KBM-7 (cell line): ENCODE measurements at places on chromosomes 1 and 21.

- no peak for DNase-seq
Measured at GRCh38 chr1:85054664-85055063, 6.4 kb upstream of the MCOLN3 start.

DNA sequence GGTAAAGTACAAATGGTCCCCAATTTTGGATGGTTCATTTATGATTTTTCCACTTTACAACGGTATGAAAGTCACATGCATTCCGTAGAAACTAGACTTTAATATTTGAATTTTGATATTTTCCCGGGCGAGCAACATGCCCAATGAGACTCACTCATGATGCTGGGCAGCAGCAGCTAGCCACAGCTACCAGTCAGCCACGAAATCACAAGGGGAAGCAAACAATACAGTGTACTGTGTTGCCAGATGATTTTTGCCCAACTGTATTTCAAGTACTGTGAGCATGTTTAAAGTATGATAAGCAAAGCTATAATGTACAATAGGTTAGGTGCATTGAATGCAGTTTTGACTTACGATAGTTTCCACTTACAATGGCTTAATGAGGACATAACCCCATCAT is 266.8 kb downstream of the VAV3 start:
- no peak for DNase-seq

DNA sequence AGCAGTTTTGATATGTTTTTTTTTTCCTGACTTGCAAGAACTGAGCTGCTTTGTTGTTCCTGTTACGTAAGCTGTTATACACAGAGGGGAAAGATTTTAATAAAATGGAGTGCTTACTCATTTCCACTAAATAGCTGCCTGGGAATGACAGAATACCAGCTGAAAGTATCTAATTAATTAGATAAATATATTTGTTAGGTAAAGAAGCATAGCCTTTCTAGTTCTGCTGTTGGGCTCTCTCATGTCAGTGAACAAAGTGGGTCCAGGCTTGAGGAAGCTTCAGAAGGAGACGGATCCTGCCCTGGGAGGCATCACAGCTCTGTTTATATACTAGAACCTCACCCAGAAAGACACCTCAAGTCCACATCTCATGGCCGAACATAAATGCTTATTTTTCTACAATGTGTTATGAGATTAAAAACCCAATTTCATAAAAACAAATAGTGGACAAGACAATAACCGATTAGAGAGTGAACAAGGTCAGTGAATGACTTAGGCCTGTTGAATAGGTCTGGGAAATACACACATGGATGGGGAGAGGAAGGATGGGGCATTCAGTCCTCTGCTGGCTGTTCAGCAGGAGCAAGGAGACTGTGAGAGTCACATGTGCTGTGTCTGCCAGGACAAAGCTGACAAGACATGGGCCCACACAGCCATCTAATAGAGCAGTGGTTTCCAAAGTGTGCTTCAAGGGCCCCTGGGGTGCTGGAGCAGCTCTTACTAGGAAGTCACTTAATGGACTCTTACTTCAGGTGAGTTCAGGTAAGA is 20.6 kb downstream of the TRAF5 start:
- DNase-seq, result no peak

DNA sequence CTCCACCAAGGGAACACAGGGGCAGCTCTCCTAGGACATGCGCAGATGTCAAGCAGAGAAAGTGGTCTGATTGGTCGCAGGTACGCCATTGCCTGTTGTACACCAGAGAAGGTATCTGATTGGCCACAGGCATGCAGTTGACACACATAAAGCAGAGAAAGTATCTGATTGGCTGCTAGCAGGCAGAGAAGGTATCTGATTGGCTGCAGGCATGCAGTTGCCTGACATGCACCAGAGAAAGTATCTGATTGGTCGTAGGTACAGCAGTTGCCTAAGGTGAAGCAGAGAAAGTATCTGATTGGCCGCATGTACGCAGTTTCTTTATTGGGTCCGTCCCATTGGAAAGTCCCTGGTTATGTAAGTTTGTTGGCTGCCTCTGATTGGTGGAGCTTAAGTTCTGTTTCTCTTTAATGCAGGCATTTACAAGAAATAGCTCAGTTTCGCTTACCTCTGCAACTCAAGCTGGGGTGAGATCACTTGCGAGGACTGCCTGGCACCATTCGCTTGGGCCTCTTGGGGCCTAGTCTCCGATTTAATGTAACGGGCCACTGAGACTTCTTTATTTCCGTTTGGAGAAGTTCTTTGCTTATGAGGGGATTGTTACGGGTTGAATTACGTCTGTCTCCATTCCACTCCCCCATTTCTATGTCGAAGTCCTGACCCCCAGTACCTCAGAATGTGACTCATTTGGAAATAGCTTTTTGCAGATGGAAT is 74.2 kb downstream of the SIK1 start:
- no peak for DNase-seq

- no peak for DNase-seq
Measured at GRCh38 chr1:226730836-226731235, 8.2 kb downstream of the ITPKB start.

DNA sequence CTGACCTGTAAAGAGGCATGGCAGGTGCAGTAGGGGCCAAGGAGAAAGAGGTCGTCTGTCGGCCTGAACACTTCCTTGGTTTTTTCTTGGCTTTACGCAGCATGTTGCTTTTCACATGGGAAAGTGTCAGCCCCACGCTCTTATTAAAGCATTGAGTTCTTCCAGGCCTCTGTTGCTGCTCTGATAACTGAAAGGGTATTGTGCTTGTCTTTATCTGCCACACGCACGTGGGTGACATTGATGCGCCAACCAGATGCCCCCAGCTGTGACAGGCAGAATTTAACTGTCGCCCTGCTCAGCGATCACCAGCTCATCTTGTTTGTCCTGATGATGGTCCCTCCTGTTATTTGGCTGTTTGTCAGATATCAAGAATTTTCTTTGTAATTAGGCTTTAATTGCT is 76.5 kb downstream of the GALNT2 start:
- no peak for DNase-seq

GRCh38 chr1:81366173-81366572 is 434.6 kb upstream of the ADGRL2 start:
- DNase-seq, result no peak

DNA sequence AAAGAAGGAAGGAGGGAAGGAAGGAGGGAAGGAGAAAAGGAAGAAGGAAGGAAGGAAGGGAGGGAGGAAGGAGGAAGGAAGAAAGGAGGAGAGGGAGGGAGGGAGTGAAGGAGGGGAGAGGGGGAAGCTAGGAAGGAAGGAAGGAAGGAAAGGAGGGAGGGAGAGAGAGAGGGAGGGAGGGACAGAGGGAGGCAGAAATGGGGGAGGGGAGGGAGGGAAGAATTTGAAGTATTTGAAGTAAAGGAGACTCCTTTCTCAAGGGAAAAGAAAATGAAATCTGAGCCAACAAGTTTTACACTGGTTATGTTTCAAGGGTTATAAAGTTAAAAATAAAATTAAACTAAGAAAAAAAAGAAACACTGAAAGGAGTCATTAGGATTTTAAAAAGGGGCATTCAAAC is 431.4 kb downstream of the BRINP3 start:
- DNase-seq, result no peak

DNA sequence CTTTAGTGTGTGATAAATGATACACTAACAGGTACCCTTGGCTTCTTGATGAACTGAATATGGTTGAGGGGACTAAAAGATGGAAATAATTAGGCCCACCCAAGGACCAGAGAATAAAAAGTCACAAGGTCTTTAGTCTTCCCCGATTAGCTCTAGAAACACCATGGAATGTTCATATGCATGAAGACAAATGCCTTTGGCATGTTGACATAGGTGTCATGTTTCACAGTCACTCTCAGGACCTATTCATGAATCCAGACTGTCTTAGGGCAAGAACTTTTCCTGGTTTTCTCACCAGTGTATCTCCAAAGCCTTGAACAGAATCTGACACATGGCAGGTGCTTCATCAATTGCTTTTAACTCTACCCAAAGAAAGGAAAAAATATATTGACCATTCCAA is 412.8 kb downstream of the AJAP1 start:
- DNase-seq, result no peak

- DNase-seq, result no peak
Measured at GRCh38 chr21:41815652-41816582, 49.1 kb upstream of the RIPK4 start.

DNA sequence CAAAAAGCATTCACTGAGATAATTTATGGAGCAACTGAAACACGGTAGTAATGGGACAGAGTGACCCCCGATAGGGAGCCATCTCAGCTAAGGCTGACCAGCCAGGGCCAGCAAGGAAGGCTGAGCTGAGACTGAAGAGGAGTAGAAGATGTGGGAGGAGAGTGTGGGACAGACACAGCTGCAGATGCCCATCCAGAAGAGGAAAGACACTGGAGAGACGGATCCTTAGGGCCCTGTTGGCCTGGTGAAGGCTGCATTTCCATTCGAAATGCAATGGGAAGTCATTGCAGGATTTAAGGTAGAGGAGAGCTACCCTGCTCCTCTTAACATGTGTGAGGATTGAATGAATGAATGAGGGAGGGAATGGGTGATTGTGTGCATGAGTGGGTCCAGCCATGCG is 44.0 kb upstream of the LRP8 start:
- DNase-seq, result no peak

DNA sequence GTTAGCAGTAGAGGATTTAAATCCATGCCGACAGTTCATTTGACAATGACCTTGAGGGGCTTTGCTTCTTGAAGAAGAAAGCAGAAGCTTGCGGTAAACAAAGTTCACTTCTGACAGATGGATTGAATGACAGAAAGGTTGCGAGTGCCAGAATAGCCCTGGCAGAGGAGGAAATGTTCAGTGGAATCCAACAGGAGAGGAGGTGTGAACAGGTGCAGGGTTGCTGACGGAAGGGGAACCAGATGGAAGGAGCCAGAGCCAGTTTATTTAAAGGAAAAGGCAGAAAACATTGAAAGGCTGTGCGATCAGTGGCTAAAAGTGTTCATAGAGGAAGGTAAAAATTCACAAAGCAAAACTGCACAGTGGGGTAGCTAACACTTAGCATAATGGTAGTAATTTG is 141.0 kb downstream of the SDCCAG8 start:
- DNase-seq, result no peak

GRCh38 chr21:33101300-33101911 is 31.5 kb downstream of the OLIG1 start:
- DNase-seq, result peak; percentile 88

GRCh38 chr1:35932158-35932636 is 1.3 kb downstream of the AGO3 start:
- DNase-seq, result peak; percentile 12

DNA sequence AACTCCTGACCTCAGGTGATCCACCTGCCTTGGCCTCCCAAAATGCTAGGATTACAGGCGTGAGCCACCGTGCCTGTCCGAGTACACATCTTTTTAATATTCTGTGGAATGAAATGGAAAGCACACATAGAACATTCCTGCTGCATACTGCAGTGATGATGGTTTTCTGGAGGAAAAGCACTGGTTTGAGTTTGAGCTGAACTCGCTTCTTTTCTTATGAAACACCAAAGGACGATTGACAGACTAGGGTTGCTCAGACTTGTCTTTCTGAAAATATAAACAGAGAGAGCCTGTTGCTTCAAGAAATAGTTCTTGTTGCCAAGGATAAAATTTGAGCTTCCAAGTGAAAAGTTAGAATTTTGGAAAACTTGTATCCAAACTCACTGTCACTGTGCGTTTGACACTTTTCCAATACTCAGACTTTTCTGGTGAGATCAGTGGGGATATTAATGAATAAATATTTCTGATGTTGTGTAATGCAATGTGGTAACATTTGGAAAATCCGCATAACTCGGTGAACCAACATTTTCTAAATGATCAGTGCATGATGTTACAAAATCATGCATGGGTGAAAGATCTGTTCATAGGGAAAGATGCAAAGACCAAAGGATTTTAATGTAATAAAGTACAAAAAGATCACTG is 15.0 kb upstream of the ERMAP start:
- no peak for DNase-seq

DNA sequence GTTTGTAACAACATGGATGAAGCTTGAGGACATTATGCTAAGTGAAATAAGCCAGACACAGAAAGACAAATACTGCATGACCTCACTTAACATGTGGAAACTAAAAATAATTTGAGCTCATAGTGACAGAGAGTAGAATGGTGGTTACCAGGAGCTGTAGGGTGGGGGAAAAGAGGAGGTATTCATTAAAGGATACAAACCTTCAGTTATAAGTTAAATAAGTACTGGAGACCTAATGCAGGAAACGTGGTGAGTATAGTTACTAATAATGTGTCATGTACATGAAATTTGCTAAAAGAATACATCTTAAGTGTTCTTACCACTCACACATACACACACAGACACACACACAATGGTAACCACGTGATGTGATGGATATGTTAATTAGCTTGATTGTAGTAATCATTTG is 86.7 kb downstream of the NGF start:
- DNase-seq, result no peak

- no peak for DNase-seq
Measured at GRCh38 chr21:30502041-30502440, at the start of gene KRTAP19-5. TSS of gene KRTAP19-5 (minus strand) at chr21:30502141. CDS start at chr21:30502090, 51 bp downstream.

- peak; percentile 25 for DNase-seq
Measured at GRCh38 chr1:78113156-78113916, 67.6 kb downstream of the GIPC2 start.

DNA sequence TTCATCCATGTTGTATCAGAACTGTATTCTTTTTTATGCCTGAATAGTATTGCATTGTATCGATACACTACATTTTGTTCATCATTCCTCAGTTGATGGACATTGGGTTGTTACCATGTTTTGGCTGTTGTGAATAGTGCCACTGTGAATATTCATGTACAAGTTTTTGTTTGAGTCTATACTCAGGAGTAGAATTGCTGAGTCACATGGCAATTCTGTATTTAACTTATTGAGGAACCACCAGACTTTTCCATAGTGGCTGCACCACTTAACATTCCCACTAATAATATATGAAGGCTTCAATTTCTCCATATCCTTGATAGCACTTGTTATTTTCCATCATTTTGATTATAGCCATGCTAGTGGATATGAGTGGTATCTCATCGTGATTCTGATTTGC is 56.2 kb downstream of the ALG6 start:
- no peak for DNase-seq

- no peak for DNase-seq
Measured at GRCh38 chr1:44501047-44501890, 96.2 kb downstream of the RNF220 start.
